Left cardiac atrium (tissue), 4 donors: ENCODE measurements at places on chromosomes 5 and 9. TPM values are rescaled to one million over a fixed set of nuclear protein-coding genes. Genes with fewer than 3 reads are reported as not detected.

The GDNF gene
- total RNA-seq: 0.18 TPM

The RPL37 gene
- total RNA-seq: 666 TPM

The NPR3 gene
- total RNA-seq: 26.2 TPM

DNA sequence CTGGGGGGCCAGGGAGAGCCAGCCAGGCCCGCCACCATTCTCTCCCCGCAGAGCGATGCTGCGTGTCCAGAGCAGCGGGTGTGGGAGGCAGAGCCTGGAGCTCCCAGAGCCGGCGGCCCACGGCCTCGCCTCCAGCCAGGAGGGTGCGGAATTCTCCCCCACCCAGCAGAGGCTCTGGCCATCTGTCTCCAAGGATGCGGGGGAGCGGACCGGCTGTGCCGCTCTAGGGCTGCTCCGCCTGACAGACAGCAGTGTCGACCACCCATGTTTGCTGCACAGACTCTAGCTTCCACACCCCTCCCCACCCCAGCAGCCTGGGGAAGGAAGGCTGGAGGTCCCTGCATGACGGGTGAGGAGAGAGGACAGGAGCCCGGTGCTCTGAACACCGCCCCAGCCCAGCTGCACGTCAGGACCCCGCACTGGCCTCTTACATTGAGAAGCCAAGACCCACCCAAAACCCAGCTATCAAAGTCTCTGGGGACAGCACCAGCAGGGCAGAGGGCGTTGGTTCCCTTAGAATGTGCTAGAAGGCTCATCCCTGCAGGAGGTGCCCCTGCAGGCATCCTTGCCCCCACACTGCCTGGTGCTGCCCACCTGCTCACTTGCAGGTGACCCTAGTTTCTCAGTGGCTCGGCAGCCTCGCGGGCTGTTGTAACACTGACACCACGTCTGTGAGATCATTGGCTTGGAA lies 29.7 kb upstream of the FCN1 start:
- DNase-seq: no peak

DNA sequence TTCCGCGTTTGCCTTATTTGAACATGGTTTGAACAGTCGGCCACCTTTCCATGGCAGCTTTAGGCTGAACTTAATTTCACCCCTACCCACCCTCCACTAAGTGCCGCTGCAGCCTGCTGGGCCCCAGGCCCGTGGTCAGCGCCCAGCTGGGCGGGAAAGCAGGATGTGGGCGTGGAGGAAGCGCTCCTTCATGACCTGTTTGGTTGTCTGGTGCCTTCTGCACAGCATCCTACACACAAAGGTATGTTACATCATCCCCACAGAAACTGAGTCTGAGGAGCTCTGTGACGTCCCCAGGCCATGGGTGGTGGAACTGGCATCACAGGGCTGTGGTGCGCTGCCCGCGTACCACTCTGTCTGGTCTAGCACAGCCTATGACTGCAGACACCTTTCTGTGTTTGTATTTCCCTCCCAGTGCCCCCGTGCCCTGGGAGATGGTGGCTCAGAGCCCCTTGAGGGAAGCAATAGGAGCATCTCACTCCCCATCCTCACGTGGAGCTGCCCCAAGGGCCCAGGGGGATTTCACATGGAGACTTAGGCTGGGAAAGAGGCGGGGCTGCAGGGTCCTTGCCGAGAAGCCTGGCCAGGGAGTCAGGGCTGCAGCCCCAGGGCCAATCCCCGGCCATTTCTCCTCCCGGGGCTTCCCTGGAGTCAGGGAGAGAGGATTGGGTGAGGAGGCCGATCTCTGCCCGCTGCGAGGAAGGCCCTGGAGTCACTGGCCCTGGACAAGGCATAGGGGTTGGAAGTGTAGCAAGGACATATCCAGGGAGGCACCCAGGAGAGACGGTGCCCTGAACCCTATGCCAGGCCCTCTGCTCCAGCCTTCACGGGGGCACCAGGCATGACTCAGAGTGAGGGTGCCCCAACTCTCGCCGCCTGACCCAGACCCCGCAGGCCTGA lies 37.5 kb upstream of the SUSD3 start:
- no peak for DNase-seq

DNA sequence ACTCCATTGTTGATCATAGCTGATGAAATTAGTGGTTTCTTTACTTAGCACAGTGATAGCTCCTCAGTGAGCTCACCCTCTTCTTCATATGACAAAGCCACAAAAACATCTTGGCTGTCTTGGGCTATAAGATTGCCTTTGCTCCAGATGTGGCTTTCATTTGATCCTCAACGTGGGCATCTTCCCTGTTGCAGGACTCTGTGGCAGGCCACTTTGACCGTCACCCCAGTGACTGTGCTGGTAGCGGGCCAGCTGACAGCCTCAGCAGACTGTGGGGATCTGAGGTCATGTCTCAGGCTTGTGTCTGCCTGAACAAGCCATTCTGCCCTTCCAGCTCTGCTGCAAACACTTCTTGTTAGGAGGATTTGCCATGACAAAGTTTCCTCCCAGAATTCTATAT lies 422.2 kb downstream of the NR2F1-AS1 start:
- DNase-seq: peak; percentile 20

DNA sequence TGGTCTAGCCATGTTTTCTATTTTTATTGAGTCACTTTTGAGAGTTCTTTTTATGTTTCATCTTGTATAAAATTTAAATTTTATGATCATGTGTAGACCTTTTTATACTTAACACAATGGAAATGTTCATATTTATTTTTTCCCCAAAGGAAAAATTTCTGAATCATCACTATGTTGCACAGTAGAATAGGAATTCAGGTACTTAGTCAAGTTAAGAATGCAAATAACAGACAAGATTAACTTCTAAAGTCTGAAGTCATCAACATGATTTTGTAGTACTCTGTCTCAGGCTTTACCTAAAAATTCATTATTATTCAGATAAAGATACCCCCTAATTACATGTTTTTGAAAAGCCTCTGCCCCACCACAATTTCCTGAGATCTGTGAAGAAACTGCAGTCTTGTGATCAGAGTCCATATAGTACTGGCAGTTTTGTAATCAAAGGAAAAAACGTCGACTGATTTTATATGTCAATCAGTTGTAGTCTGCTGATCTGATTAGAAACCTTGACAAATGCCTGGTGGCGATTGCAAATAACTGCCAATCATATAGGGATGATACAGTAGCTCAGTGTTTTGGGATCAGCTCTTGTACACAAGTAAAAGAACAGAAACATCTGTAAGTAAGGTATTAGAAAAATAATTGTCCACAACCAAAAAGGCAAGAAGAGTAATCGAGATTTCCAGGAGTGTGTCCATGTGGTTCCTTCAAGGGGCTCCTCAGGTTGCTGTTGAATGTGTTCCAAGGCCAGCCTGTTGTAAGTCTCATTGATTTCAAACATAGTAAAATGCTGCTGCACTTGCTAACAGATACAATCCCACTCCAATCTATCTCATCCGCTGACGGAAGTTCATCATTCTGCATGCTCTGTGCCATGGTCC lies 352.4 kb downstream of the ARRDC3 start:
- no peak for DNase-seq

DNA sequence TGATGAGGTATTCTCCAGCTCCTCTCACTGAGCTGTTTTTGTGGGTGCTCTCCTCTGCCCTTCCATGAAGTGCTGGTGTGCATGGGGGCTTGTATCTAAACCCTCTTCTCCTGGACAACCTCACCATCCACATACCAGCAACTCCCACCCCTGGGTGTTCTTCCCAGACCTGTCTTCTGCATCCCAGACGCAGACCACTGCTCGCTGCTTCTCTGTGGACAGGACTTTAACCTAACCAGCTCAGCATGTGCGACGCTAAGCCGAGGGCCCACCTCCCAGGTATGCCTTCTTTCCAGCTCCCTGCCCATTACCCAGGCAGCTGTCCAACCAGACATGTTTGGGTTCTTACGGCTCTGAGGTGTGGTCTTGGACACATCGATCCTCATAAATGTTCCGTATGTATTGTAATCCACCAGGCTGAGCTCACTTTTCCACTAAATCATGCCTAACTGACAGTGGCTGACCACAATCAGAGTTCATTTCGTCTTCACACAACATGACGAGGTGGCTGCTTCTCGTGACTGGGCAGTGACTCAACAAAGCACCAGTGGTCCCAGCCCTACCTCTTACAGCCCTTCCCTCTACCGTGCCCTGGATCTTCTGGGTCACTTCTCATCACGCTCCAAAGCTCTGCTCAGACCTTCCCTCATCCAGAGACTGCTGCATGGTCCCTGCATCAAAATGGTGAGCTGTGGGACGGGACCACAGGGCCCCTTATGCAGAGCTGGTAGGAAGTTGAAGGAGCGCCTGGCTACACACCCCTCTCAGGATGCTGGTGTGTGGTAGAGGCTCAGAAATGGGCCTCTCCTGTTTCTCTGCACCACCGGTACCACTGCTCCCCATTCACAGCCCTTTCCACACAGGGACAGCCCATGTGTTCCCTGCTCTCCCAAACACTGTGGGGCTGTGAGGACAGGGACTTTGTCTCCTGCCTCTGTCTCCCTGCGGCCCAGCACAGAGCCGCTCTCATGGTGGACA lies 9.6 kb upstream of the PTGES2 start:
- no peak for DNase-seq

GRCh38 chr5:151130922-151131891 lies 26.4 kb downstream of the ANXA6 start:
- DNase-seq: peak; percentile 2

DNA sequence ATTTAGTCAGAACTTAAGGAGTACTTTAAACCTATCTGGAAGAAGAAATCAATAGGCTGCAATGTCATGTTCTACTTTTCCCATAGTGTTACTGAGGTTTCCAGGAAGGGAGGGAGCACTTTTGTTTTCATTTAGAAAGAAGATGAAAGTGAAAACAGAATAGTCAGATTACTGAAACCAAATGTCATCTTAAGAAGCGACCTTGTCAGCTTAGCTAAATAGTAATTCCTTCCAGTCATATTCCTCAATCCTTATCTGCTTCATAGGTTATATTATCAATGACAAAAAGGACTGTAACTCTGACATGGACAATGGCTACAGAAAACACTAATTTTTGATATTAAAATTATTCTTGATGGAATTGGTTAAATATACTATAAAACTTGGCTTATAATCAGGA lies 27.7 kb downstream of the SAR1B start:
- DNase-seq: no peak

DNA sequence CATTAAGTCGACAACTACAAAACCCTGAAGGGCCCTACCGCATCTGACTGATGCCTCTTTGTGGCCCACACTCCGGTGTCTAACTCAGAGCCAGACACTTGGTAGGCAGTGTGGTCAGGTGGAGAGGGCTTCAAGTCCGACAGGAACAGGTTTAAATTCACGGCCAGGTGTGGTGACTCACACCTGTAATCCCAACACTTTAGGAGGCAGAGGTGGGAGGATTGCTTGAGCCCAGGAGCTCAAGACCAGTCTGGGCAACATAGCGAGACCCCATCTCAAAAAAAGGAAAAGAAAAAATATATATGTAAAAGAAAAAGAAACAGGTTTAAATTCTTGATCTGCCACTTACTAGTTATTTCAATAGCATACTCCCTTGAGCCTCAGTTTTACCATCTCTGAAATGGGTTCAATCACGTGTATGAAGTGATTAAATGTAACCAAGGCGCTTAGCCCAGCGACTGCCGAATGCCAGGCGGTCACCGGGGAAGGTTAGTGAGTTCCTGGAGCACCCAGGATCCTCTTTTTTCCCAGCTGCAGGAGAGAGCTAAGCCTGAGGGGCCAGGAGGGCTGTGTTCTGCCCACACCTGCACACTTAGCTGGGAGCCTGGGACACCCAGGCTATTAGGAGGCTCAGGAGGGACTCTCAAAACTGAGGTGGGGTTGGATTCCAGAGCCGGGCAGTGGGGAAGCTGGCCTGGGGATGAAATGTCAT lies 943 bp downstream of the CLTB start:
- DNase-seq: no peak
